Activated naive CD8-positive, alpha-beta T cell treated with anti-CD3 and anti-CD28 coated beads for 36 hours (primary cell): ENCODE measurements at places on chromosomes 12 and 14. TPM values are rescaled to one million over a fixed set of nuclear protein-coding genes. Genes with fewer than 3 reads are reported as not detected.

MYH6 gene
- total RNA-seq: not detected

SDS gene
- total RNA-seq: not detected

PLEKHA5 gene
- total RNA-seq: 2.1 TPM

RBM19 gene
- total RNA-seq: 89.8 TPM

MANSC4 gene
- total RNA-seq: not detected

TEAD4 gene
- 3.4 TPM for total RNA-seq

DHRS2 gene
- total RNA-seq: 10.4 TPM

AQP6 gene
- total RNA-seq: not detected

SLC16A7 gene
- 22.7 TPM for total RNA-seq

STAC3 gene
- 2.6 TPM for total RNA-seq

OTOGL gene
- total RNA-seq: not detected

SCNN1A gene
- 2.7 TPM for total RNA-seq

MSRB3 gene
- total RNA-seq: not detected

OAS1 gene
- 34.9 TPM for total RNA-seq

CHURC1 gene
- 49.8 TPM for total RNA-seq

IAPP gene
- not detected for total RNA-seq

CCDC177 gene
- not detected for total RNA-seq

EIF2S3B gene
- total RNA-seq: 2.6 TPM

PTGDR gene
- total RNA-seq: not detected

NAV3 gene
- total RNA-seq: not detected

ZNF84 gene
- total RNA-seq: 19.6 TPM

CLEC1B gene
- not detected for total RNA-seq

HOXC10 gene
- not detected for total RNA-seq

NRIP2 gene
- total RNA-seq: not detected

MIP gene
- total RNA-seq: not detected

CLEC4C gene
- total RNA-seq: not detected

GALNT9 gene
- not detected for total RNA-seq

PIANP gene
- not detected for total RNA-seq

TEX52 gene
- total RNA-seq: not detected

PTPN21 gene
- 0.16 TPM for total RNA-seq

KLRK1 gene
- total RNA-seq: 114 TPM

FAM186B gene
- total RNA-seq: 0.14 TPM

NFE2 gene
- total RNA-seq: not detected

MDM1 gene
- 22.2 TPM for total RNA-seq

WSCD2 gene
- not detected for total RNA-seq

BRAP gene
- 23.0 TPM for total RNA-seq

ABCD4 gene
- 36.8 TPM for total RNA-seq

DNAH10 gene
- total RNA-seq: 0.22 TPM

FGD6 gene
- 0.87 TPM for total RNA-seq

TRIM9 gene
- 6.1 TPM for total RNA-seq

NGB gene
- not detected for total RNA-seq

ACAD10 gene
- 14.4 TPM for total RNA-seq

SELPLG gene
- 22.2 TPM for total RNA-seq

MSI1 gene
- total RNA-seq: 0.60 TPM

VRTN gene
- total RNA-seq: not detected

SIRT4 gene
- total RNA-seq: 1.9 TPM

ADCY4 gene
- total RNA-seq: 0.70 TPM

NKX2-1 gene
- not detected for total RNA-seq

TMEM63C gene
- total RNA-seq: 1.2 TPM

RHEBL1 gene
- total RNA-seq: 13.2 TPM

HOMEZ gene
- total RNA-seq: 10.8 TPM

SPIC gene
- total RNA-seq: not detected
